ENCODE measurements at places on chromosomes 4 and X.
A peak's percentile ranks its signal among the peaks of the same experiment; 100 is the strongest.

- no peak for DNase-seq
These were observed 150.8 kb downstream of the ADGRL3 start for GRCh38 chr4:61350932-61351331.

DNA sequence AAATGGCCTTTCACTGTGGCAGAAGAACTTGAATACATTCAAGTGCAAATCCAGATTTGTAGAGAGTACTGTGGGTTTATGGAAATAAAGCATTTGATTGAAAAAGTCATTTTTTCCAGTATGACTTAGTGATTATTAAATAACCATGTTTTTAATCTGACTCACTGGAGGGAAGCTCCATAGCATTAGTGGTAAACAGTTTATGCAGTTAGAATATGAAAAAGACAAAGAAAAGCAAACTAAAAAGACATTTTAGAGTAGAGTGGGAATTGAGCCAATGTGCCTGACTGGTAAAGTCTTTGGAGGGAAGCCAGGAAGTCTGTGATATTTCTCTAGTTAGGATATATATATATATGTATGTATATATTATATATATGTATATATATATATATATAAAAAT is 53.4 kb downstream of the FAT4 start:
- DNase-seq: no peak

DNA sequence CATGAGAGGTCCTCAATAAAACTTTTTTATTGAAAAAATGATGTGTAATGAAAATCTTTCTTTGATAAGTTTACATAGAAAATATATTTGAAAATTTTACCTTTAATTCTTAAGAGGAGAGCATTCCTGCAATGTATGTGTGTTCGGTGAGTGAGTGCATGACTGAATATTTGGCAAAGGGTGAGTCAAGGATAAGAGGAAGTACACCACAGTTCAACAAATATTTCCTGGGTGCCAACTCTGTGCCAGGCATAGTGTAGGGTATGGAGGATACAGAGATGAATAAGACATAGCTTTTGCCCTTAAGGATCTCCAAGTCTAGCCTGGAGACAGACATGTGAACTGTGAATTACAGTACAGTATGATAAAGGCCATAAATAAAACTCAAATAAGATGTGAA is 84.7 kb upstream of the GPR101 start:
- DNase-seq: no peak

- DNase-seq: no peak
These were observed 23.7 kb downstream of the RP2 start for GRCh38 chrX:46860557-46860956.

DNA sequence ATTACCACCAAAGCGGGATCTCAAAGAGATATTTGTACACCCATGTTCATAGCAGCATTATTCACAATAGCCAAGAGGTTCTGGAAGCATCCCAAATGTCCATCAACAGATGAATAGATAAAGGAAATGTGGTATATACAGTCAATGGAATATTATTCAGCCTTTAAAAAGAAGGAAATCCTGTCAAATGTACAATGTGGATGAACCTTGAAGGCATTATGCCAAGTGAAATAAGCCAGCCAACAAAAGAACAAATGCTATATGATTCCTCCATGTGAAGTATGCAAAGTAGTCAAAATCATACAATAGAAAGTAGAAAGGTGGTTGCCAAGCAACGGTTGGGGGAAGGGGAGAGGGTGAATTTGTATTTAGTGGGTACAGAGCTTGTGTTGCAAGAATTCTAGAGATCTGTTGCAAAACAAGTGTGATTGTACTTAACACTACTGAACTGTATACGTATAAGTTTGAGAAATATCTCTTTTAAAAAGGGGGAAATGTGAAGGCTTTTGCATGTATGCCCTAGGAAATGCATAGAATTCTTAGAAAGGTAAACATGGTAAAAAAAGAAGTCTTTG is 5.0 kb upstream of the ZRSR2 start:
- DNase-seq: no peak

- DNase-seq: no peak
These were observed 52.9 kb upstream of the EDA start for GRCh38 chrX:69562904-69563578.

- DNase-seq: no peak
These were observed 53.8 kb downstream of the SYNPO2 start for GRCh38 chr4:118942465-118942864.

DNA sequence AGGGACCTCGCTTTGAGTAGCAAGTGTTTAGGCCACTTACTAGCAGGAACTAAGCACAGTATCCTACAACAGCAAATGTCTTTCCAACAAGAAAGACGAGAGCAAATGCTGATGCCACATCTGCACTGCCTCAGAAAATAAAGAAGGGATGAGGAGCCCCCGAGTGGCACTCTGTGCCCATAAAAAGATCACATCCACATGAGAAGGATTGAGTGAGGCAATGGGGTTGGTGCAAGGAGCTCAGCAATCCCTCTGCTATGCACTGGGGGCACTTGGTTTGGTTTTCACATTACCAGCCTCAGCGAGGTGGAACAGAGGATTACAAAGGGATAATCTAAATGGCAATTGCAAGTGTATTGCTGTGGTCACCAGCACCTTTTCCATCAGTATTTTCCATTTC is 252.8 kb upstream of the SLC7A11 start:
- no peak for DNase-seq

GRCh38 chr4:140239311-140239710 is 85.3 kb upstream of the MAML3 start:
- DNase-seq: no peak

GRCh38 chrX:10325611-10326010 is 168.8 kb downstream of the CLCN4 start:
- DNase-seq: no peak

- no peak for DNase-seq
These were observed 765 bp downstream of the ENOPH1 start for GRCh38 chr4:82430964-82431745.

DNA sequence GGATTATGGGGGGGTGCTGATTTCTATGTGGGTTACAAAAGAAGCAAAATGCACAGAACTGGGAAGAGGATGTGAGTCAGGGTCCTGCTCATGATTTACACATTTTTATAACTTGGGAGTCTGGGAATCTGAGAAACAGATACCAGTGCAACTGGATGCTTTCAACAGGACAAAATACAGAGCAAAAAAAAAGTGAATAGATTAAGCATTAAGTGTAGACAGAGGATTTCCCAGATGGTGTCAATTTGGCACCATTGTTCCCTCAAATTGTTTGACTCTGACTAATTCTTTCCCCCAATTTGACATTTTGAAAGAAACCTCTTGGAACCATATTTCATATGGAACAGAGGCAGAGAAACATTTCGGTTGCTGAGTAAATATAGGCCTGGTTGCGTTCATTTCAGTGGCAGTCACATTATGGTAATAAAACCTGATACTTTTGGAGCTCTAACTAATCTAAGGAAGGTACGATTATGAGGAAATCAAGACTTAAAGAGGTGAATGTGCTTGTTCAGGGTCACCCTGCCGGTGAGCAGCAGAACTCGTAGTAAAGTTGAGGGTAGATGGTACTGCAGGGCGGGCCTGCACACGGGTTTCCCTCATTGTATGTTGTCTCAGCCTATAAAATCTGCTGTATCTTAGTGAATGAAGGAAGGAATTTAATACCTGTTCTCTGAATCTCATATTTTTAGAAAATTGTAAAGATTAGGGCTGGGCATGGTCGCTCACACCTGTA is 18.7 kb upstream of the CDKL5 start:
- DNase-seq: no peak

DNA sequence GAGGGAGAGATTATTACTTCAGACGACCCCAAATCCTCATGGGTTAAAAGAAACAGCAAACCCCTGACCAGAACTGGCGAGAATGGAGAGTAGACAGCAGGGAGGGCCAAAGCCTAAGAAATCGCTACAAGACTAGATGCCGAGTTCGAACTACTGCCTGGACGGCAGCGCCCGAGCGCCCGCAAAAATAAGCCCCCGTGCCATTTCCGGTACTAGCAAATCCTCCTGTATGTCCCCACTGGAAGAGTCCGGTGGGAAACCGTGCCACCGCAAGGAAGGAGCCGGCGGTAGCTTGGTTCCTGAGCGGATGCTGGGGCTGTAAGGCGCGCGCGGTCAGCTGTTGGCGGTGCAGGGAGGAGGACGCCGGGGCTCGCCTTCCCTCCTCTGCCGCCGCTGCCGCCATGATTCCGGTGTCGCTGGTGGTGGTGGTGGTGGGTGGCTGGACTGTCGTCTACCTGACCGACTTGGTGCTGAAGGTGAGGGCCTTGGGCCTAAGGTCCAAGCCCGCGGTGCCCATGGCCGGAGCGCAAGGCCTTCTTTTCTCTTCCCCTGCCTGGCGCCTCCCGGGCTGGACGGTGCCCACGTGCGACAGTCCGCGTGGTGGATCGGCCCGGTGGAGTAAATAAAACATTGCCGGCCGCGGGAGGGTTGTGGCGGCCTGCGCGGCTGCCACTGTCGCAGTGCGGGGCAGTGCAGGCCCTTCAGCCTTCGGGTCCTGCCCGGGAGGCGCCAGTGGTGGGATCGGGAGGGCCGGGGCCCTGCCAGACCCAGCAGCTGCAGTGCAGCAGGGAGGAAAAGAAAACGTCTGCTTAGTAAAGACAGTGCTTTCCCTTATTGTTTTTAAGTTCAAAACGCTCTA is at the start of gene MBTPS2:
Gene MBTPS2, plus strand, starts transcription at position 284 of the 859 bp plus-strand sequence. Its CDS starts 118 bp downstream, at position 402.
- peak; percentile 51 for DNase-seq

DNA sequence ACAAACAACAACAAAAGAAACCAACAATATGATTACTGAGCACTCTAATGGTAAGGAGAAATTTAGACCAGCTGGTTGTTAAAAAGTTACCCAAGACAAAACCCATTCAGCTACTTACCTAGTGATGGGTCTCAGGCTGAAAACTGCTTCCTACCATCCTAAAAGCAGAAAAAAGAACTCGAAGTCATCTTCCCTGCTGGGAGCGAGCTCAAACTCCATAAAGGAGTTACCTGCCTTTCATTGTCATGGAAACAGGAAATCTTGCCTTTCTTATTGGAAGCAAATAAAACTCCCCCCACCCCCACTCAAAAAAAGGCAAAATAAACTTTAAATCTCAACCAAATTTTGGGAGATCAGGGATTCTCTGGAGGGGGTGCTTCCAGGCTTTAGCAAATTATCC is 1478.3 kb downstream of the C4orf33 start:
- DNase-seq: no peak

- DNase-seq: no peak
These were observed 80.1 kb downstream of the HDAC8 start for GRCh38 chrX:72492499-72492898.

GRCh38 chrX:16207634-16208033 is 40.4 kb downstream of the MAGEB17 start:
- no peak for DNase-seq

DNA sequence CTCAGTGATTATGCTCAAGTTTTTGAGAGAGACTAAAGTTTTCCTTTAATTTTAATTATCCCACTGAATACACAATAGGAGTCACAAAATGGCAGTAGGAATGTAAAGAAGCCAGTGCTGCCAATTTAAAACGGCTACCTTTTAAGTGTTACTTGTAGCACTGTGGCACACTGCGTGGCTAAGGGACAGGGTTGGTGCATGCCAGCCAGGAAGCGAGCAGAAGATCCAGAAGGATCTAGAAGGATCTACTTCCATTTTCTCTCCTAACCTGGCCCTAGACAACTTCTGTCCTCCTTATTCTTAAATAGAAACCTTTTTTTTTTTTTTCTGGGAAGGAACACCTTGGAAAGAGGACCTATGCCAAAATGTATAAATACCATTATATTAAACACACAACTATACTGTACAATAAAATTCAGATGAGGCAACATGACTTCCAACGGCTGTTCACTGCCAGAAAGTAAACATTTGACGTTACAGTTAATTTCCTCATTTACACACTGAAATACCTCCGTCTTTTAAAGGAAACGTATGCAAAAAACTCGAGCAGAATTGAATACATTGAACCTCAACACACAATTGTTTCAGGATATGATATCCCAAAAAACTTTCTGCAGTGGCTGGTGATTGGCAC is 2.7 kb downstream of the USP26 start:
- DNase-seq: no peak

DNA sequence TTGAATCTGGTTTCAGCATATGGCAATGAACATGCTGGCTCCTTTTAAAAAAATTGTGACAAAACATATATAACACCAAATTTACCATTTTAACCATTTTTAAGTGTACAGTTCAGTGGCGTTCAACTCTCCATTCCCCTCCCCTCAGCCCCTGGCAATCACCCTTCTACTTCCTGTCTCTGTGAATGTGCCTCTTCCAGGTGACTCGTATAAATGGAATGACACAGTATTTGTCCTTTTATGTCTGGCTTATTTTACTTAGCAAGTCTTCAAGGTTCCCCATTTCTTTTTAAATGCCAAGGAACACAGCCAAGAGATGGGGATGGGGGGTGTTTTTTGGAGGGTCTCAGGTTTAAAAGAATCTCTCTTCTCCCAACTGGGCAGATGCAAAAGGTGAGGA is 35.4 kb upstream of the BCLAF3 start:
- DNase-seq: peak; percentile 7

GRCh38 chr4:28357990-28358389 is 1497.3 kb downstream of the STIM2 start:
- no peak for DNase-seq

DNA sequence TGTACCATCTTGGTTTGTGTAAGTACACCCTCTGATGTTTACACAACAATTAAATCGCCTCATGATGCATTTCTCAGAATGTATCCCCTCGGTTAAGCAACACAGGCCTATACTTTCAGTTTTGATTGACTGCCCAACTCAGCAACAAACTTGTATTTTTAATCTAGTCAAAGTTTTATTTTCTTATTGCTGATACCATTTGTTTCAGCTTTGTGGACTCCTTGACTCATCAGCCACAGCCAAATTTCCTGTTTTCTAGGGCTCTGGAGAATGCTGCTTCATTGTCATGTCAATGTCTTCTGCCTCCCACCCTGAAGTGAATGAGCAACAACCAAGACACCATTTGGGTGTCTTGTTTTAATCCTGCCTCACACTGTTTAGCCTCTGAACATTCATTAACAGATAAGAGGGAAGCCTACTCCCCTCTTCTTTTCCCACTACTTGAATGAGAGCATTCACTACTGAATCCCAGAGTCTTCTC is 14.0 kb downstream of the BBS12 start:
- DNase-seq: no peak

DNA sequence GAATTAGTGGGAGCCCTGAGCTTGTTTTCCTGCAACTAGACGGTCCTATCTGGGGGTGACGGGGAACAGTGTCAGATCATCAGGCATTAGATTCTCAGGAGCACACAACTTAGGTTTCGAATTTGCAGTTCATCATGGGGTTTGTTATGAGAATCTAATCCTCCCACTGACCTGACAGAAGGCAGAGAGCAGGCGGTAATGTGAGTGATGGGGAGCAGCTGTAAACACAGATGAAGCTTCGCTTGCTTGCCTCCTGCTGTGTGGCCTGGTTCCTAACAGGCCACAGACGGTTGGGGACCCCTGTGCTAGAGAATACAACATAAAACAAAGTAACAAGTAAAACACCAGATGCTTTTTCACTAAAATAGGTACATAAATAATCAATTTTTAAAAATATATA is 86.2 kb upstream of the BLTP1 start:
- no peak for DNase-seq

Measured in HTR-8/SVneo (cell line).